Colonic mucosa (tissue), 4 donors: ENCODE measurements at places on chromosomes 5 and 9. TPM values are rescaled to one million over a fixed set of nuclear protein-coding genes. Genes with fewer than 3 reads are reported as not detected.

The ZMAT2 gene
- 43.8 TPM for total RNA-seq

The OR1Q1 gene
- total RNA-seq, result not detected

The HTR4 gene
- total RNA-seq, result 7.5 TPM

The MARCHF3 gene
- 32.5 TPM for total RNA-seq

The ZFAND5 gene
- 86.9 TPM for total RNA-seq

The OTP gene
- total RNA-seq, result not detected

DNA sequence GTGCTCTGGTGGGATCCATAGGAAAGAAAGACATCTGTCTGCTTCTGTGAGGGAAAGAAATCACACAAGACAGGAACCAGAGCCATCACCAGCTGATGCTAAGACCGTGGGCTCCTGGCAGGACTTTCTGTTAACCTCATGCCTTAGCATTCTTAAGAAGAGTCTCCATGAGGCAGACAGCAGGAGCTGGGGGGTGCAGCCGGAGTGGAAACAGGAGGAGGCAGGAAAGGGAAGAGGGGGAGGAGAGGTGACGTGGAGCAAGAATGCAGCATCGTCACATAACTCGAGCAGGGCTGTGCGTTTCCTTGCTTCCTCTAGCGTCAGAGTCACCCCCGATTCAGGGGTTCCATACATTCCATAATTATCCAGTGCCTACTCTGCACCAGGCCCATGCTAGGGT is 53.6 kb downstream of the ERGIC1 start:
- peak overlapping the region; percentile 0 for H3K27ac ChIP-seq
- no peaks in the 10 kb centered on the region for H3K27me3 ChIP-seq
- no peak overlapping the region for H3K4me3 ChIP-seq
- no peak for DNase-seq
- no peaks in the 10 kb centered on the region for H3K4me1 ChIP-seq

DNA sequence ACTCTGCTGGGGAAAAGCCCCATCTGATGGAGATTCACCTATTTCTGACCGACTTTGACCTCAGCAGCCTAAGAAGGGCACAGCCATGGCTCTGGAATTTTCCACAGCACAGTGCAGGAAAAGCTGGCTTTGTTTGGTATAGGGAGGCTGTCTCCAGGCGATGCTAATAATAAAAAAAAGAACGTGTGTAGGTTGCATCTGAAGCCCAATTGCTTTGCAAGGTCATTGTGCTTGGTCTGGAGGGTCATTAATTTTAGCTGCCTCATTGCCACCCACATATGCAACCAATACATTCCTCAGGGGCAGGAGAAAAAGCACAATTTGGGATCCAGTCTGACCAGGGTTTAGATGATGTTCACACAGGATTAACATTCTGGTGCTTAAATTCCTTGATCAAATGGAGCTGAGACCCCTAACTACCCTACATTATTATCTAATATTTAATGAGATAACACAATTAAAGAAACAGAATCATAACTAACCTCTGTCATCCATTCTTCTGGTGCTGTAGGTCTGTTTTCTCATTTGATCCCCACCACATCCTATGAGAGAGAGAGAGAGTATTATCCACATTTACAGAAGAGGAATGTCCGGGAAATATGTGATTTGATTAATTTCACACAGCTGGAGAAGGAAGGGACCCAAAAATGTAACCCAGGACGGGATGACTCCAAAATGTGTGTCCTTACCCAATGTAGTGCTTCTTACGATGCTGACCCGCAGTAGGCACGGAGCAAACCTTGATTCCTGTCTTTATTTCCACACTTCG is 175.9 kb downstream of the RFK start:
- no peaks in the 10 kb centered on the region for H3K4me1 ChIP-seq
- no peak for DNase-seq
- H3K4me3 ChIP-seq, result no peak overlapping the region
- no peaks in the 10 kb centered on the region for H3K36me3 ChIP-seq
- H3K27ac ChIP-seq, result no peak overlapping the region

- H3K4me1 ChIP-seq, result peaks cover 16% of the 10 kb centered on the region
- H3K4me3 ChIP-seq, result no peak overlapping the region
- no peak for DNase-seq
- H3K36me3 ChIP-seq, result no peaks in the 10 kb centered on the region
Measured at GRCh38 chr5:95838001-95838520, 15.5 kb upstream of the GLRX start.

- no peaks in the 10 kb centered on the region for H3K27me3 ChIP-seq
- peak overlapping the region; percentile 72 for H3K4me3 ChIP-seq
- peak; percentile 84 for DNase-seq
- H3K4me1 ChIP-seq, result peaks cover 6% of the 10 kb centered on the region
- peak overlapping the region; percentile 88 for H3K27ac ChIP-seq
Measured at GRCh38 chr9:6007770-6008168, 7.7 kb downstream of the RANBP6 start.

GRCh38 chr5:65721050-65721719 is 724 bp downstream of the SGTB start:
- peak; percentile 69 for DNase-seq
- H3K4me3 ChIP-seq, result peak overlapping the region; percentile 99
- H3K36me3 ChIP-seq, result no peaks in the 10 kb centered on the region
- no peaks in the 10 kb centered on the region for H3K27me3 ChIP-seq
- no peaks in the 10 kb centered on the region for H3K4me1 ChIP-seq

DNA sequence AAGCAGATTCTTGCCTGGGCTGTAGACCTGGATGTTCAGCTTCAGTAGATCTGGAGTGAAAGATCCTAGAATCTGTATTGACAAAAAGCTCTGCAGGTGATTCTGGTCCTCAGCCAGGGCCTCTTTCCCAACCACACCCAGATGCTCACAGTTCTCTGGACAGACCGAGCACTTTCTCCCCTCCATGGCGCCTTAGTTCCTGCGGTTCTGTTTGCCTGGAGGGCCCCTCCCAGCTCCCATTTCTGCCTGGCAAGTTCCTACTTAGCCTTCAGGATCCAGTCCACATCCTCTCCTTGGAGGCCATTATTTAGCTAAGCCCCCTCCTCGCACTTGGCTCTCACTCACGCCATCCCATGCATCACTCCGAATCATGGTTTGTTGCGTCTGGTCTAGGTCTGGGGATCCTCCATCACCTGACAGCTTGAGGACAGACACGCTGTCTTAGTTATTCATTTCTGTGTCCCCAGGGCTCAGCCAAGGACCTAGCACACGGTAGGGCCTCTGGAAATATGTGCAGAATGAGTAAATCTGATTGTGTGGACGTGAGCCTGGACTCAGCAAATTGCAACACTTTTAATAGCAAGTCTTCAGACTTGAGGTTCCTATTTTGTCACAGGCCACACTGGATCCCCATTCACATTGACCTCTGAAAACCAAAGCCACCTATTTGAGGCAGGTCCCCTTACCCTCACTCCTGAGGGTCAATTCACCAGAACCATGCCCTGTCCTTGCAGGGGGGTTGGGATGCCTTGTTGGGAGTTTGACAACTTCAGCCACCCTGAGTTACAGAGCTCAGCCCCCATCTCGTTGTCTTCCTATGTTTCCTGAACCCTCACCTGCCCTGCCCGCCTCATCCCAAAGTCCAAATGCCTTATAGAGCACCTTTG is 50.7 kb downstream of the COL15A1 start:
- no peaks in the 10 kb centered on the region for H3K36me3 ChIP-seq
- H3K4me3 ChIP-seq, result no peak overlapping the region
- no peak for DNase-seq
- H3K27me3 ChIP-seq, result no peaks in the 10 kb centered on the region

DNA sequence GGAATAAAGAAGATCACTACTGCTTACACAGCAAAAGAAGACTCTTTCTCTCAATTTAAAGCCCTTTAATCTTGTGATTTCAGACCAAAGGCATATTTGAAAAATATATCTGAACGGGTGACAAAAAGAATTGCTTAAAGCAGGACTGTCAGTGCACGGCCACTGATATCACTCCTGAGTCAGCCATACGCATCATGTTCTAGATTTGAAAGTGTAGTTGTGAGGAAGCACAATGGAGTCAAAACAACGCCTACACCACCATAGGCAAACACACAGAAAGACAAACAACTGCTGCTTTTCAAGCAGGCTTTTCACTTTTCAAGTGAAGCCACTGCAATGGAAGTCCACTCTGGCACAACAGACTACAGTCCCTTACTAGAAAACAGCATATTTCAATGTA is 141.7 kb downstream of the AUH start:
- H3K36me3 ChIP-seq, result no peaks in the 10 kb centered on the region
- no peaks in the 10 kb centered on the region for H3K27me3 ChIP-seq
- no peak for DNase-seq
- H3K27ac ChIP-seq, result no peak overlapping the region
- H3K4me3 ChIP-seq, result no peak overlapping the region
- no peaks in the 10 kb centered on the region for H3K4me1 ChIP-seq

DNA sequence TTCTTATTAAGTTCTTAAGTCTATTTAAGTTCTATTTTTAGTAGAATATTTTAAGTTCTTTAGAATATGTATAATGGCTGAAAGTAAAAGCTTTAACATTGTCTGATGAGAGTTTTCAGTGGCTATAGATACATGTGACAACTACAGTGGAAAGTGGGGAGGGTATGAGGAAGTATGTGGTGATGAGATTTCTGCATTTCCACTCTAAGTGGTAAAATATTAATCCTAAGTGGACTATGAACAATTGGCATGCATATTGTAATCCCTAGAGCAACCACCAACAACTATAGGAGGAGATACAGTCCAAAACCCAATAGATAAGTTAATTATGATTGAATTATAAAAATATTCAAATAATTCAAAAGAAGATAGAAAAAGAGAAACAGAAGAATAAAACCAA is 183.6 kb downstream of the GADD45G start:
- no peak overlapping the region for H3K27ac ChIP-seq
- H3K4me1 ChIP-seq, result no peaks in the 10 kb centered on the region
- no peak for DNase-seq
- H3K4me3 ChIP-seq, result no peak overlapping the region
- no peaks in the 10 kb centered on the region for H3K36me3 ChIP-seq
